ENCODE measurements at places on chromosomes 4 and X.

- peak; percentile 3 for DNase-seq
Measured at GRCh38 chr4:75172551-75172950, 239.6 kb downstream of the PARM1 start.

DNA sequence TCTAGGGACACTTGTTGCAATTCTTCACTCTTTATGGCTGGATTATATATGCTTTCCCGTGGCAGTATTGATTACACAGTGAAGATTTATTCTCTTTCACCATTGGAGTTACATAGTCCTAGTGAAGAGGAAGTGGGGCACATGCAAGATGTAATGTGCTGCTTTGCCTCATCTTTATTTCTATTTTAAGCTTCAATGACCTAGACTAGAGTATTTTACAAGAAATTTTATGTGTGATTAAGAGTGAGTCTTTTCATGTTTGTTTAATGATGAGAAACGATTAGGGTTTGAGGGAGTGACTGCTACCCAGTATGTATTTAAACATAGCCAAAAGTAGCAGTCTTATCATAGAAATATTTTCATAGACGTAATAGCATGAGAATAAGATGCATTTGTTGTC lies 30.8 kb downstream of the DIAPH2 start:
- DNase-seq, result peak; percentile 18

DNA sequence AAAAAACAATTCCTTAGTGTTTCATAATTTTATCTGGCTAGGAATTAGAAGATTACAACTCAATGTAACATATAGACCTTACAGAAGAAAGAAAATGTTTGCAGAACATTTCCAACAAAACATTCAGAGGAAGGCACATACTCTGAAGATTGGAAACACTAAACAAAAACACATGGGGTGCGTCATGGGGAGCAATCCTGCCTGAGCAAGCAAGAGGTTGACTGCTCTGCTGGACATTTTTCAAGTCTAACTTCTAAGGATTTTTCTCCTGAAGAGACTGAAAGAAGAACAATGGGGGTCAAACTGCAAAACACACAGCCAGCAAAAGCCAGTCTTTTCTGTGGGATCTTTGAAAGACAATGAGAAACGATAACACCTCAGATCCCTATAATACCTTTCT lies 182.8 kb downstream of the GUCY2F start:
- DNase-seq, result no peak

GRCh38 chrX:22575161-22575845 lies 302.6 kb downstream of the CBLL2 start:
- no peak for DNase-seq

DNA sequence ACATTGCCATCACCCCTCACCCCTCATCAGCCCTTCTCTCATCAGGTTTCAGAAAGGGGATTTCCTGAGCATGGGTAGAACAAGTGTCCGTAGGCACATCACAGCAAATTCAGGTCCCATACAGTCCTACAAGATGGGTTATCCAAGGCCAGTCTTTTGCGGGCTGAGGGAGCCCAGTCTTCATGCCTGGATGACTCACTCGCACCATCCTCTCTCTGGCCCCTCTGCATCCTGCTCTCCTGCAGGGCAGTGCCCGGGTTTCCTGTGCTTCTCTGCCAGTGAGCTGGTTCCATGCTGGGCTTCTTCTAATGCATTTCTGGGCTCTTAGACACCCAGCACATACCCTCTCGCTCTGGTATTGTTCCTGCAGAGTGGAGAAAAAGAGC lies 7.3 kb upstream of the INTS6L start:
- DNase-seq, result no peak

DNA sequence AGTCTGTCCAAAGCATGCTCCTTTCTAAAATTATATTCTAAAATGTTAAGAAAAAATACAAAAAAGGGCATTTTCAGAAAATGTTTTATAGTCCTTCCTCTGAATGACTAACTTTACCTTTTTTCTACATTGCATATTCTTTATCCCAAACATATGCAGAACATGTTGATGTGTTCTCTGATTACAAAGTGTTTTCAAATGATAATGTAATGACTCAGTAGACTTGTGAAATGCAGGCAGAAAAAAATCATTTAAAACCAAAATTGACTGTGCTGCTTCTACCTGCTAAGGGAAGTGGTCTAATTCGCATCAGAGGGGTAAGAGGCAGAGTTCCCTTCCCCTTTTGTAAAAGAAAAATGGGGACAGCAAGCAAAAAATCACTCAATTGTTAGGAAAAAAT lies 22.7 kb upstream of the YTHDC1 start:
- no peak for DNase-seq
